ENCODE measurements at places on chromosomes 5 and 9.

DNA sequence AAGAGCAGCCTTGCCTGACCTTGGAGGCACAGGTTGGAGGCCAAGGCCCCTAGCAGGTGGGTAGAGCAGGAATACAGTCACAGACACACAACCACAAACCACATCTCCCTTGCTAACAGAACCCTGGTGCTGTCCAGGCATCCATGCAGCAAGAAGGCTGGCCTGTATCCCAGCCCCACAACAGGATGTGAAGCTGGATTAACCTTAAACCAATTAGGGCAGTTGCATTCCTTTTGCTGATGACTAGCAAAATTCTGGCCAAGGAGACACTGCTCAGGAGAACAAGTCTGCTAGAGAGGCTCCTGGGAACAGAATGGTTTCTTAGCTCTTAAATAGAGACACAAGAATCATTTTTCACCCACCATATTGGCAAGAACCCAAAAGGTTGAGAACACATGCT is 97.8 kb downstream of the C5orf15 start:
- DNase-seq, result no peak

GRCh38 chr5:81046041-81046440 is 85.9 kb downstream of the RASGRF2 start:
- no peak for DNase-seq

DNA sequence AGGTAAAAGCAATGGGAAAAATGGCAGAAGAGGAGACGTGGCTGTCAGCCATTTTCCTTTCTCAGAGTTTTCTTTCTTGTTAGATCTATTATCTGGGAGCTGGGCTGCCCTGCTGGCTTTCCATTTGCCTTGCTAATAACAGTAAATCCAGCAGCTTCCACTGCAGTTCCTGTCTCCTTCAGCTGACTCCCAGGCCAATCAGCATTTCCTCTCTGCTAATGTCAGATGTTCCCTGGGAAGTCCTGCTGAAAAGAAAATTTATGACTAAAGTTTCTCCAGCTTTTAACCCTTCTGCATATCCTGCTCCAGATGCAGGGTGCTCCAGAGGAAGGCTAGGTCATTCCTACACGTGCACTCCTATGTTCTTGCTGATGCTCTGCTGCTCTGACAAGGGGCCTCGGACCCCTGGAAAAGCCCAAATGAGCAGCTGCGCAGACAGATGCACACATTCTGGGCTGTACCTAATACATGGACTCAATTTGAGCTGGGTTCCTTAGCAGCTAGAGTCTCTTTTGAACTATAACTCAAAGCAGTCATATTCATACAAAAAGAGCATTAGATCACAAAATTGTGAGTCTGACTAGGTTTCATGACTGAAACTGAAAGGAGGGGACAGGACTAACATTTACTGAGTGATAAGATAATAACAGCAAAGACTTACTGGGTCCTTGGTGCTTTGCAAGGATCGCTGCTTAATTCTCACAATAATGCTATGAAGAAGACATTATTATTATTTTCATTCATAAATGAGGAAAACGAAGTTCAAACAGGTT is 182.2 kb downstream of the MAPKAP1 start:
- DNase-seq, result no peak

GRCh38 chr5:139711067-139711905 is 63.1 kb downstream of the CXXC5 start:
- DNase-seq, result peak; percentile 69

GRCh38 chr9:89702401-89702800 is 97.6 kb downstream of the GADD45G start:
- DNase-seq, result no peak

DNA sequence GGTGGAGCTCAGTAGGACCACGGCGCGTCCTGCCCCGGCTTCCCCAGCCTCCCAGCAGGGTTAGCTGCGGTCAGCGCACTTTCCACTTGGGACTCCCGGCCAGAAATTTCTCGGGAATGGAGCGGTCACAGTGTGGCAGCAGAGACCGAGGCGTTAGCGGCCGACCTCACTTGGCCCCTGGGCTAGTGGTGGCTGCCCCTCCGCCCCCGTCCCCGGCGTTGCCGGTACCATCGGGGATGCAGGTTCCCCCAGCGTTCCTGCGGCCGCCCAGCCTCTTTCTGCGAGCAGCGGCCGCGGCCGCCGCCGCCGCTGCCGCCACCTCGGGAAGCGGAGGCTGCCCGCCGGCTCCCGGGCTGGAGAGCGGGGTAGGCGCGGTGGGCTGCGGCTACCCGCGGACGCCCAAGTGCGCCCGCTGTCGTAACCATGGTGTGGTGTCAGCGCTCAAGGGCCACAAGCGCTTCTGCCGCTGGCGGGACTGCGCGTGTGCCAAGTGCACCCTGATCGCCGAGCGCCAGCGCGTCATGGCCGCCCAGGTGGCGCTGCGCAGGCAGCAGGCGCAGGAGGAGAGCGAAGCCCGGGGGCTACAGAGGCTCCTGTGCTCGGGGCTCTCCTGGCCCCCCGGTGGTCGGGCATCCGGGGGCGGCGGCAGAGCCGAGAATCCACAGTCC is 460 bp downstream of the DMRTA1 start:
- peak; percentile 94 for DNase-seq

GRCh38 chr5:135880278-135880677 is 15.4 kb downstream of the IL9 start:
- DNase-seq, result no peak

DNA sequence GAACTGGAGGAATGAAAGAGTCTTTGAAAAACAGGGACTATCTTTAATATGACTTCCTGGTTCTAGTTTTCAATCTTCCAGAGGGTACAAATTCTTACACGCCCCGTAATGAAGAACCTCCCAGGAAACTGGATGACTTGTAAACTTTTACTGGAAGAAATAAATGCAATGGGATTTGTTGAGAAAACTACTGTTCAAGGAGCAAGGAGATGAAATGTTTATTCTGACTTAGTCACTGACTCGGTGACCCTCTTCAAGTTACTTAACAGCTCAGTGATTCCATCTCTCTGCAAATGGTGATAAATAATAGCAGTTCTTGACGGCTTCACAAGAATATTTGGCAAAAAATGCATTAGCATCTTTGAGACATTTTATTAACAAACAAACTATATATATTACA is 858.6 kb downstream of the PTPRD start:
- DNase-seq, result no peak

DNA sequence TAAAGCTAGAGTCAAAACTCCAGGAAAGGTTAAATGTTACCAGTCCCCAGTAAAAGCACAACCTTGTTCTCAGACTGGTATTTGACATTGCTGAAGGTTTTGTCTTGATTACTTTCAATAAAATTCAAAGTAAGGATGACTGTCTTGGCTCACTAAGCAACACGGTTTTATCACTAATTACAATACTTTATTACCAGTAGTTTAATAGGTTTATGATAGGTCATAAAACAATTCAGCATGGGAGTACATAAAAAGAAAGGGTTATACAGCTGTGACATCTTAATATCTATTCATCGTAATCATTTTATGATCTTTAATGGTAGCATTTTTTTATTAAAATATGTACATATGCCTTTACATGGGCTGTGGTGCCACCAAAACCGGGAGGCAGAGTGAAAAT is 370.7 kb upstream of the IRX2 start:
- DNase-seq, result no peak

- no peak for DNase-seq
These were observed 18.9 kb upstream of the ORM1 start for GRCh38 chr9:114303977-114304376.

- DNase-seq, result no peak
These were observed 119.0 kb downstream of the MAT2B start for GRCh38 chr5:163624431-163624830.

DNA sequence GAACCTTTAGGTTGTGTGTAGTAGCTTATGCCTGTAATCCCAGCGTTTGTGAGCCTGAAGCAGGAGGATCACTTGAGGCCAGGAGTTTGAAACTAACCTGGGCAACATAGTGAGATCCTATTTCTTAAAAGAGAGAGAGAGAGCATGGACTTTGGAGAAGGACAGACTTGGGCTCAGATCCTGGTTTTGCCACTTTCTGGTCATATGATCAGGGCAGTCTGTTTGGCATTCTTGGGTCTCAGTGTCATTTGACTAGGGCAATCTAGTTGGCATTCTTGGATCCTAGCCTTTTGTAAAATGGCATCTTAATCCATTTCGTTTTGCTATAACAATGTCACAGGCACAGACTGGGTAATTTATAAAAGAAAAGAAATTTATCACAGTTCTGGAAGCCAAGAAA is 28.4 kb downstream of the RCL1 start:
- no peak for DNase-seq

DNA sequence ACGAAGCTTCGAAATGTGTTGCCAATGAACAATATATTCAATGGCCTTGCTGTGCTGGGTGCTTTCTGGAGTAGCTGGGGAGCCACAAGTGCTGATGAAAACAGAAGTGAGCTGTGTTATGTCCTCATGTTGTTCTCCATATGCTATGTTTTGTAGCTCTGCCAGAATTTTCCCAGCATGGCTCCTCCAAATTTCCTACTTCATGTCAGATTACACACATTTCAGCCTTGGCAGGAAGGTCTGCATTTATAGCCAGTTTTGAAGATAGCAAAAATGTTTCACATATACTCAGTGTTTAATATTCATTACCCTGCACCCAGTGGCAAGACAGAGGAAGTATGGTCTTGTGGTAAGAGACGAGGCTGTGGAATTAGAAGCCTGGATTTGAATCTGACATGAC is 22.6 kb upstream of the NMUR2 start:
- no peak for DNase-seq

DNA sequence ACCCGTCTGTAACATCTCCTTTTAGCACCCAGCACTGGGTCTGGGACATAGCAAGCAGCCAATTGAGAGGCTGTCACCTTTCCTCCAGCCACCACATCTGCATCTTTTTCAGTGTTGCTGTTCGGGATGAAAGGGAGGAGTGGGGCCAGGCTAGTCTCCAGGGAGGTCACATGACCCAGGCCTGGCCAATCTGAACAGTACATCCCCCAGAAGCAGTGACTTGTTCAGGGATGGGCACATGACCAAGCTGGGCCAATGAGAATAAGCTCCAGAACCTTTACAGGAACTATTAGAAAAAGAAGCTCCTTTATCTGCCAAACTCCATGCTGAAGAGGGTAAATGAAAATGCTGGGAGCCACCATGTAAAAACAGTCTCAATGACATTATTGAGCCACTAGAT is 359.0 kb downstream of the SLIT3 start:
- no peak for DNase-seq

DNA sequence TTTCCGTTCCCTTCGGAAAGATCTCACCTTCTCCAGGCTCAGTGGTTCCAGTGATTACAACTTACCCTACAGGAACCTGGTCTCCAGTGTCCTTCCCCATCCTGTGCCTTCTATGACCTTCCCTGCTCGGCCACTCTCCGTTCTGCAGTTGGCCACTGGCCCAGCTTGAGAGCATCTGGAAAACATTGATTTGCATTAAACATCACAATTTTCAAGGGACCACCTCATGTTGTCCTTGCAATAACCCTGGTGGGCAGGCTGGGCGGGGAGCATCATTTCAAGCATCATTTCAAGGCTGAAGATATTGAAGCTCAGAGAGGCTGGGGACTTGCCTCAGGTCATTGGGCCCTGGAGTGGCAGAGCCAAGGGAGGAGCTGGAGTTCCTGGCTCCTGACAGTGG is 177.4 kb downstream of the SEC61B start:
- no peak for DNase-seq

GRCh38 chr9:81375187-81376100 is 313.9 kb downstream of the TLE1 start:
- DNase-seq, result no peak

- DNase-seq, result no peak
These were observed 111.6 kb downstream of the WNK2 start for GRCh38 chr9:93295456-93296076.

- DNase-seq, result no peak
These were observed 233.1 kb downstream of the RFK start for GRCh38 chr9:76161106-76161505.

DNA sequence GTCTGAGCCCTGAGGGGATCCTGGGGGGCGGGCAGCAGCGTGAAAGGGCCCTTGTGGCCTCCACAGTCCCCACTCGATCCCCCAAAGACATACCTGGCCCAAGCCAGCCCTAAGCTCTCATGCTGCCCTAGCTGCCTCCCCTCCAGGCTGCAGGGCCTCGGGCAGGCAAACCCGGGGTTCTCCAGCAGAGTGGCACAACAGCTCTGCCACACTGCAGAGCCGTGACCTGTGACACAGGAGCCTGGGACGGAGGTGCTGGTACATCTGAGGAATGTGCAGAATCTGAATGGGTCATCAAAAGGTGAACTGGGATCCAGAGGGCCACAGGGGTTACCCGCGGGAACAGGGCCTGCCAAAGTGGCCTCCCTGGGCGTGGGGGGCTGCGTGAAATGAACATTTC is 163.2 kb downstream of the DAB2IP start:
- no peak for DNase-seq

DNA sequence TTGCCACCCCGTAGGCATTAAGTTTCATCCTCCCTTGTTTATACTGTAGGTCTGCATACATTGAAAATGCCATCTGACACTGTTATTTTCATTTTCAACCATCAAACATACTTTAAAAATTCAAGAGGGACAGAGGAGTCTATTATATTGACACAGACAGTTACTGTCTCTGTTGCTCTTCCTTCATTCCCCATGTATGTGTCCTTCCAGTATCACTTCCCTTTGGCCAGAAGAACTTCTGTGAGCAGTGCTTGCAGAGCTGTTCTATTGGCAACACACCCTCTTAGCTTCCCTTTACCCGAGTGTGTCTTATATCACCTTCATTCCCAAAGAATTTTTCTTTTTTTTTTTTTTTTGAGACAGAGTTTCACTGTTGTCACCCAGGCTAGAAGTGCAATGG is 42.8 kb downstream of the RASGEF1C start:
- DNase-seq, result no peak
